ENCODE measurements at places on chromosomes 12 and 14.

DNA sequence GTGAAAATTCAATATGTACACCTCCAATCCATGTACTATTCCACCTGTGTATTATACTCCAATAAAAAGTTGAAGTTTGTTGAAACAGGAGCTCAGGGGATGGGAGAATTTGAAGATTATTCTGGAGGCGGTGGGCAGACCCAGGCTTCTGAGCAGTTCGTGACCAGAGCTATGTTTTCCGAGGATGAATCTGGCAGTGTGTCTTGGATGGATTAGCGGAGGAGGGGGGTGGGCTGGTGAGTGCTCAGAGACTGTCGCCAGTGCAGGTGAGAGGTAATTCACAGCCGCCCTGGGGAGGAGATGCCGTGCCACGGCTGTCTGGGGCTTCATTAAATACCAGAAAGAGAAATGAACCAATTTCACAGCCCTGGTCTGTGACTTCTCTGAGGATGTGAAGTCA, 283.0 kb upstream of the RTL1 start:
- no peak for DNase-seq

- DNase-seq = no peak
Observed at GRCh38 chr14:81144824-81145603, 75.7 kb downstream of the GTF2A1 start.

DNA sequence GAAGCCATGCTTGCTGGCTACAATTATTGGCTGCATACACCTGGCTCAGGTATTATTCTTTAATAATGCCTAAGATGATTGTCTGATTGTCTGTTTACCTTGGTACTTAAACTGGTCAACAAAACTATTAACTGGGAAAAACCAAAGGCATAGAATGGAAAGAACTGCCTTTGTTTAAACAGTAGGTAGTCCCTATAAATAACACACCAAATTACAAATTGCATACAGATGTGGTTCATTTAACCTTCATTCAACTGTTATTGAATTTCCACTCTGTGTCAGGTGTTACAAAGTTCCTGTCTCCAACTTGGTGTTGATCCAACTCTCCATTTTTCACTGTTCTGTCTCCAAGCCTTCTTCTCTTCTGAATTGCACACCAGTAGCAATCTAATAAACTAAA, 79.8 kb upstream of the FSCB start:
- no peak for DNase-seq

DNA sequence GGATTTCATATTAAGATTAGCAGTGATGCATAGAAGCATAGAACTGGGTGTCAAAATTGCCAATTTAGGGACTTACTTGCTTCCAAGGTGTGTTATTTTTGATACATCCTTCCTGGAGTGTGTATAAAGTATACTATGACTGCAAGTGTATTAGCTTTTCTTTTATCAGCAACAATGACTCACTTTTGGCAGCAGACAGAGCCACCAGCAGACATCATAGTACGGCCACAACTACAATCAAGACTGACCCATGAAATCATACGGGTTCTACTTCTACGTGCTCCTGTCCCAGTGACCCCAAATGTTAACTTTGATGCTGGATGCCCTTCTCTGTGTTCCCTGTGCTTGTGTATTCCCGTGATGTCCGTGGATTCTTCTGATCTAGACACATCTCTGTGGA, 443.9 kb downstream of the TMEM132D start:
- DNase-seq = no peak

DNA sequence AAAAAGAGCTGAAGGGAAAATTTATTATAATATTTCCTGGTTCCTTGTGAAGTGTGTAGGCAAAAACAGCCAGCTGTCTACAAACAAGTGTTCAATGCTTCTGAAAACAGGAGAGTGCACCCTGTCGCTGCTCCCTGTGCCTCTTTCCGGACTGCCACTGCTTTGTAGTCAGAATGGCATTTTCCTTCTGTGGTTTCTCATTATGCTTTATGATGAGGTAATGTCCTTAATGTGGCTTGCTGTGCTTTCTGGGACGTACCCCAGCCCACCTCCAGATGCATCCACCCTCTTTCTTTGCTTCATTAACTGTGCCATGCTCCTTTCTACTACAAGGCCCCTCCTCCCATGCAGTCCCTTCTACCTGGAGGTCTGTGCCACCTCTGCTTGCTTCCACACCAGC, 148.1 kb downstream of the SYT1 start:
- DNase-seq = no peak

GRCh38 chr12:112750971-112751370, 40.6 kb upstream of the RPH3A start:
- no peak for DNase-seq

GRCh38 chr12:120925740-120926563, 21.8 kb upstream of the SPPL3 start:
- DNase-seq = no peak

GRCh38 chr14:94540031-94540794, 21.0 kb upstream of the SERPINA4 start:
- no peak for DNase-seq

- DNase-seq = no peak
Observed at GRCh38 chr12:1881301-1881700, 37.2 kb downstream of the CACNA2D4 start.
